GM19239 (cell line): ENCODE measurements at places on chromosomes 3 and 15.

DNA sequence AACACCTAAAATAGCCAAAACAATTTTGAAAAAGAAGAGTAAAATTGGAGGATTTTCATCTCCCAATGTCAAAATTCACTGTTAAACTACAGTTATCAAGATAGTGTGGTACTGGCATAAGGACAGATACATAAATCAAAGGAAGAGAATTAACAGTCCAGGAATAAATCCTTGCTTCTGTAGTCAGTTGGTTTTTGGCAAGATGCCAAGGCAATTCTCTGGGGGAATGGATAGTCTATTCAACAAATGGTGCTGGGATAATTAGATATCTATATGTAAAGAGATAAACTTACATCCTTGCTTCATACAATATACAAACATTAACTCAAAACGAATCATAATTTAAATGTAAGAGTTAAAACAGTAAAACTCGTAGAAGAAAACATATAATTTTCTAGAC, 57.9 kb upstream of the SELENOK start:
- no peak for DNase-seq

DNA sequence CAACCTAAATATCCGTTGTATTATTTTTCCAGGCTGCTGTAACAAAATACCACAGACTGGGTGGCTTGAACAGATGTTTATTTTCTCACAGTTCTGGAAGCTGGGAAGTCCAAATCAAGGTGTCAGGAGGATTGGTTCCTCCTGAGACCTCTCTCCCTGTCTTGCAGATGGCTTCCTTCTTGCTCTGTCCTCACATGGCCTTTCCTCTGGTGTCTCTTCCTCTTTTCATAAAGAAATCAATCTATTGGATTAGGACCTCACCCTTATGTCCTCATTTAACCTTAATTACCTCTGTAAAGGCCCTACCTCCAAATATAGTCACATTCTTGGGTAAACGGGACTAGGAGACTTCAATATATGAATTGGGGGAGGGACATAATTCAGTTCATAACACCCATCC, 89.2 kb upstream of the PLCL2 start:
- no peak for DNase-seq

DNA sequence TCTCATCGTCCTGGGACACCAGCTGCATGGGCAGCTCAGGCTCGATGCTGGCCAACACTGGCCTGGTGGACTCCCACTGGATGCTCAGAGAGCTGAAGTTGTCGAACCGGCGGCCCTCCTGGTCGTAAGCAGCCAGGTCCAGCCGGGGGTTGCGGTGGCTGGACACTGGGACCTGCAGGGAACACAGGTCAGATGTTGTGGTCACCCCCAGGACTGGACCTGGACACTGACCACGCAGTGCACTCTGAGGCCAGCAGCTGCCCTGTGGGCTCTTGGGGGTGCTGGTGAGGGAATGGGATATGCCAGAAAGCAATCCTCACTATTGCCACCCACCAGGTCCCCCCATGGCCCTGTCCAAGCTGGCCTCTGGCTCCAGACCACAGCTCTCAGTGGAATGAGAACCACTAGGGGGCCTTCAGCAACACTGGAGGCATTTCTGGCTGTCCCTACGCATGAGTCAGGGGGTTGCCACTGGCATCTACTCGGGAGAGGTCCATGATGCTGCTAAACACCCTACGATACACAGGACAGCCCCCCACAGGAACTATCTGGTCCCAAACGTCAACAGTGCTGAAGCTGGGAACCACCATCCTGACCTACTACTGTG, 66.1 kb downstream of the NUP210 start:
- no peak for DNase-seq

GRCh38 chr3:169954142-169954756, 12.4 kb upstream of the SEC62 start:
- DNase-seq = no peak

GRCh38 chr3:17243621-17244020, 358.9 kb downstream of the PLCL2 start:
- no peak for DNase-seq

- no peak for DNase-seq
Observed at GRCh38 chr3:187101184-187102072, 37.9 kb downstream of the RPL39L start.

GRCh38 chr3:184211718-184212117, 17.7 kb upstream of the VWA5B2 start:
- DNase-seq = no peak

DNA sequence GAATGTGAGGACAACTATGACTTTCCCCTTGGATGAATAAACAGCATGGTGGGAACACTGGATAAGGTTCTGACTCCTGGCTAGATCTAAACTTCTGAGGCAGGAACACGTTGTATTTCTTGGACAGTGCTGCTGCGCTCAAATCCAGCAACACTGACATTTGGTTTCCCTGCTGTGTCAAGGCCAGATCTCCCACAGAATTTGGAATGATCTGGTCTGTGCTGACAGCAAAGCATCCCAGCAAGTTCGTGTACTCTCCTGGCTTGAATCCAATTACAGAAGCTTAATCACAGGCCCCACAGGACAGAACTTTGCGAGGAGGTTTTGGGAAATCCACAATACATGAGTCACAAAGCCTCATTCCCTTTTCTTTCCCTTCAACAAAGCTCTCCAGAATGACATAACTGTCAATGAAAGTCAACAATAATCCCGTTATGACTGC, 92.5 kb downstream of the ADAMTS9 start:
- no peak for DNase-seq

DNA sequence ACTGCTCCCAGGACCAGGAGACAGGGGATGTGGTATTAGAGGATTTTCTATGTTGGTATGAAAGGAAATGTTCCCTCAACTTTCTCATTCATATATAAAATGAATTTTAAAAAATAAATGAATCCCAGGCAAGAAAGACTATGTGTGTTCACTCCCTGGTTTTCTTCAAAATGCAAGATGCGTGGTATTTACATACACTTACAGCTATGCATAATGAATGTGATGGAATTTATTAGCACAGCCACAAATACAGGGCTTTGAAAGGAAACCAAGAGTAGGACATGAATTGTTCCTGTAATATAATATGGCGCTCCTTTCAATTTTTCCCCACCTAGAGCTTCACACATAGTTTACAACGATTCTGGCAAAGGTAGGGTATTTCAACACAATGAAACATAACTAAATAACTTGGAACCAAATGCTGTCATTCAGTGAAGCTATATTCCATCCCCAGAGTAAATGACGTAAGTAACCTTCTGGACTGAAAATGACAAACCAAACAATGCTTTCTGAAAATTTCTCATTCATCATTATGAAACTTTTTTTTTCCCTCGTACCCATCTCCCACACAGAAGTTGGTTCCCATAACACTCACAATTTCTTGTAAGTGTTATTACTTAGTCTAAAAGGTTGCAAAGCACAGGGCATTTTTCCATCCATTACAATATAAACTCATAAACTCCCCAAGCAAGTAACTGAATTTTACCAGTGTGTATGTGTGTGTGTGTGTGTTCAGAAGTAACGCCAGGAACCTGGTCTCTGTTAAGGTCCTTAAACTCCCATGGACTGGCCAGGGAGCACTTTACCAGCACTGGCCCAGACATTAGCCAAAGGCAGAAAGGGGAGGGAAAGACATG, 41.8 kb downstream of the CBLB start:
- DNase-seq = no peak
